ENCODE measurements at places on chromosomes 12 and 14. TPM values are rescaled to one million over a fixed set of nuclear protein-coding genes. Genes with fewer than 3 reads are reported as not detected.

- H3K36me3 ChIP-seq, result no peaks in the 10 kb centered on the region
- no peak overlapping the region for H3K4me3 ChIP-seq
- DNase-seq, result no peak
- H3K27ac ChIP-seq, result no peak overlapping the region
- H3K4me1 ChIP-seq, result peaks cover 11% of the 10 kb centered on the region
Measured at GRCh38 chr12:51593021-51593420, 2.0 kb downstream of the SCN8A start.

Gene DBX2
- total RNA-seq, result not detected

Gene CCDC85C
- 46.3 TPM for total RNA-seq

Gene LALBA
- total RNA-seq, result not detected

- DNase-seq, result no peak
- no peak overlapping the region for H3K4me3 ChIP-seq
- no peak overlapping the region for H3K27ac ChIP-seq
- no peaks in the 10 kb centered on the region for H3K36me3 ChIP-seq
- no peaks in the 10 kb centered on the region for H3K4me1 ChIP-seq
Measured at GRCh38 chr12:66351301-66351700, 49.0 kb downstream of the HELB start.

Gene FBLN5
- total RNA-seq, result 28.1 TPM

DNA sequence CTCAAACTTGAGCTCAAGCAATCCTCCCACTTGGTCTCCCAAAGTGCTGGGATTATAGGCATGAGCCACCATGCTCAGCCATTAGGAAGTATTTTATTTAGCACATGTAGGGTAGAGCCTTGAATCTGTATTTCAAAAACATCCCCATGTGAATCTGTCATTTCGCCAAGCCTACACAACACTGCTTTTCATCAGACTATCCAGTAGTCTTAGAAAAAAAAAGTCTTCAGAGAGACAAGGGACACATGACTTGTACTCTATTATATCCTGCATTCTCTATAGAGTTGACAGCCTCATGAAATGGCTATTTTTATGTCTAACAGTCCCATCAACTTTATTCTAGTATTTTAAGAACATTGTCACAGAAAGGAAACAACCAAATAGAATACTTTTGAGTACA, 35.4 kb downstream of the TM7SF3 start:
- peaks cover 13% of the 10 kb centered on the region for H3K36me3 ChIP-seq
- no peak overlapping the region for H3K4me3 ChIP-seq
- H3K27me3 ChIP-seq, result no peaks in the 10 kb centered on the region
- no peak overlapping the region for H3K27ac ChIP-seq
- DNase-seq, result no peak
- no peaks in the 10 kb centered on the region for H3K4me1 ChIP-seq

- DNase-seq, result no peak
- H3K4me1 ChIP-seq, result no peaks in the 10 kb centered on the region
- no peaks in the 10 kb centered on the region for H3K36me3 ChIP-seq
Measured at GRCh38 chr14:33493266-33493665, 457.6 kb downstream of the EGLN3 start.

GRCh38 chr14:23143911-23144310, 24.9 kb upstream of the CEBPE start:
- no peak for DNase-seq
- no peaks in the 10 kb centered on the region for H3K27me3 ChIP-seq
- no peak overlapping the region for H3K27ac ChIP-seq
- no peaks in the 10 kb centered on the region for H3K36me3 ChIP-seq
- peaks cover 7% of the 10 kb centered on the region for H3K4me1 ChIP-seq
- no peak overlapping the region for H3K4me3 ChIP-seq

Gene PLEK2
- 33.8 TPM for total RNA-seq

Gene MDP1
- 11.1 TPM for total RNA-seq

Data from transverse colon (tissue), 4 donors.